ENCODE measurements at places on chromosomes 5 and 9.
A peak's percentile ranks its signal among the peaks of the same experiment; 100 is the strongest.

DNA sequence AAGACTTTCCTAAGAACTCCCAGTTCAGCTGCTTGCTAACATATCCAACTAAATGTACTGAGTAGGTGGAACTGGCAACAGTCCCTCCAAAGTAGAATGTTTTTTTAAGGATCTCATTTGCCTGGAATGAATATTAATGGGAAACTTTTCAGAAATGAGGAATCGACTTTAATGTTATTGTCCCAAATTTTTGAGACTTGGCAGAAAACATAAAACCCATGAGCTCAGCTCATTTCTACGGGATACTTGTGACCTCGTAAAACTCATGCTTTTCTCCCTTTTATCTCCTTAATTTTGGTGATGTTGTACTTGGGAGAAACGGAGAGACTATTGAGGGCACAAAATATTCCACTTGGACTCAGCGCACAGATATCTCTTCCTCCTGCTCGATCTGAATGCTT is 296.8 kb downstream of the EBF1 start:
- no peak for DNase-seq

DNA sequence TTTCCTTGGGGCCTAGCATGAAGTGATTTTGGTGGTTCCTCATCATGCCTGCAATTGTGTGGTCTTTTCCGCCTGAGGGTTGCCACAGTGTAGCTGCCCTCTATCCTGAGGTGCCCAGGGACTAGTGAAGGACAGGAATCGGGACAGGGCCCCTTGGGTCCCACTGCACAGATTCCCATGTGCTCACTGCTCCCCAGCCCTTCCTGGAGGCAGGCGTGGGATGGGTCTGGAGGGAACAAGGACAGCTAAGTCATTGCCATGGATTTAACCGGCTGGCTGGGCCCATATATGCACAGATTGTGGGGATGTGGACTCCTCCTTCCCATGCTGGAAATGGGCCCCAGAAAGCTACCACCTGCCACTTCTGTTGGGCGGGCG is 122.3 kb upstream of the PITX1 start:
- no peak for DNase-seq

GRCh38 chr9:126690431-126691051 is 76.8 kb downstream of the LMX1B start:
- DNase-seq: peak; percentile 47

- DNase-seq: no peak
Observed at GRCh38 chr5:43274435-43275114, 38.6 kb downstream of the HMGCS1 start.

GRCh38 chr5:58224661-58225060 is 235.2 kb downstream of the PLK2 start:
- no peak for DNase-seq

- DNase-seq: no peak
Observed at GRCh38 chr5:54993318-54993717, 7.9 kb upstream of the ESM1 start.

Data from SK-N-DZ (cell line).